ENCODE measurements at places on chromosomes 7 and 10. TPM values are rescaled to one million over a fixed set of nuclear protein-coding genes. Genes with fewer than 3 reads are reported as not detected.
A peak's percentile ranks its signal among the peaks of the same experiment; 100 is the strongest.

- no peak for DNase-seq
Observed at GRCh38 chr7:70920876-70921275, 211.1 kb upstream of the GALNT17 start.

DNA sequence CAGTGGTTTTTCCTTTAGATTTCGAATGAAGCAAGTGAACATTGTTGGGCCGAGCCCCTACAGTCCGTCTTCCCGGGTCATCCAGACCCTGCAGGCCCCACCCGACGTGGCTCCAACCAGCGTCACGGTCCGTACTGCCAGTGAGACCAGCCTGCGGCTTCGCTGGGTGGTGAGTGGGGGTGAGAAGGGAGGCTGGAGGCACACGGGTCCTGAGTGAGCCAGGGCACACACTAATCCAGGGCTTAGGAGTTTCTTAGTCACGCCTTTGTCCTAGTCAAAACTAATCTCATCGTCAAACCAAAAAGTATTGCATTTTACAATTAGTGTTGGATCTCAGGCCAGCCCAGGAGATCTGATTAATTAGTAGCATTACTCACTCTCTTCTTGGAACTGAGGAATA is 568.8 kb upstream of the FOXK1 start:
- no peak for DNase-seq

- peak; percentile 22 for DNase-seq
Observed at GRCh38 chr7:15015545-15016314, 113.2 kb upstream of the DGKB start.

DNA sequence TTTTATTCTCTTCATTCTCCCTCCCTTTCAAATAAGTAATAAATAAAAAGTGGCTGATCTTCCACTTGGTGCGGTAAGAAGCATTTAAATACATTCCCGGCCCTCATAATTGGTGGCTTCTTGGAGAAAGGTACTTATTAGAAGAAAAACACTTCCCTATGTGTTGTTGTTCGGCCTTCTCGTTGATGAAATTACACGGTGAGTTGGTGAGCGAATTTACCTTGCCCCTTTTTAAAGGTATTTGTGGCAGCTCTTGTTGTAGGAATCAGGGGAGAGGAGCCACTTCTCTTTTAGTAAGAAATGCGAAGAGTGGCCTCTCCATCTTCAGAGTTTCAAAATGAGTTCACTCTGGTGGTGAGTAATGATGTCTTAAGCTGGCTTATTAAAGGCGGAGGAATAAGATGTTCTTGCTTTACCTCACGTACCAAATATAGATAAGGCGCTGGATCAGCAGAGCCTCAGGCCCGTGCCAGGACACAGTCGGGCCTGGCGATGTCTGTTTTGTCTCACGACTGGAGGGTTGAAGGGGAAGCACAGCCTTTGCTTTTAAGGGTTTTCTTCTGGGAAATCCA is 135.9 kb downstream of the CUX1 start:
- DNase-seq, result no peak

DNA sequence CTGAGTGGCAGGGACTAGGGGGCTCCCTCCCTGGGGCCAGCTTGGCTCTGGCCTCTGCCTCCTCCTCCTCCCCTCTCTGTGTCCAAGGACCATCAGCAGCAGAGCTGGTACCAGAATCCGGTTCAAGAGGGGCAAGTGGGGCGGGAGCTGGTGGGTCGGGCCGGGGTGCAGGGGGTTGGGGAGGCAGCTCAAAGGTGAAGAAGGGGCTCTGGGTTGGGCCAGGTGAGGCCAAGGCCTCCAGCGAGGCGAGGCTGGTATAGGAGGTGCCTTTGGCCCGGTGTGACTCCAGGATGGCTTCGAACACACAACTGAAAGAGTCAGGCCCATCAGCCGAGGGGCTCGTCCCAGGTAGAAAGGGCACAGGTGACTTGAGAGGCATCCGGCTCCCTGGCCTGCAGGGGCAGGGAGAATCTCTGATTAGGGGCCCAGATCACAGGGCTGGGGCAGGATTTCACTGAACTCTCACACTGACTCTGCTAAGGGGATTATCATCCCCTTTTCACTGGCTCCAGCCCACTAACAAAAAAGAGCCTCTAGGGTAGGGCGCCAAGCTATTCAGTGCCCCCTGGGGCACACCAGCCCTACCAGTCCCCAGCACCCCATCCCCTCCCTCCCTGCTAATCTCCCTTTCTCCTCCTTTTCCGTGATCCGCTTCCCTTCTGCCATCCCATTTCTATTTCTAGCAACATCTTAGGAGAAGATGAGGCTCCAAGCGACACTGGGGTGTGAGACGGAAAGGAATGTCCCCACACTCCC is 4.6 kb downstream of the PSD start:
- DNase-seq, result no peak

DNA sequence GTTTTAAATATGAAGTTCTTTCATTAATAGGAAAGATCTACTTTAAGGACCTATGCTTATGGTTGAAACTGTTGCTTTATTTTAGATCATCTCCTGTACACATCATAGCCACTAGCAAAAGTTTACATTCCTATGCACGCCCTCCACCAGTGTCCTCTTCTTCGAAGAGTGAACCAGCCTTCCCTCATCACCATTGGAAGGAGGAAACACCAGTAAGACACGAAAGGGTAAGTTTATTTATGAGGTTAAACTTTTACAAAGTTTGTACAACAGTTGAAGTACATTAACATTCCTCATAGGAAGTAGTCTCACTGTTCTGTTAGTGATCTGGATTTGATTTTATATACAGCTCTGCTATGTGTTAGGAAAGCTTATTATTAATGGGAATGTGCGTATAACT is 16.9 kb downstream of the HBP1 start:
- no peak for DNase-seq

DNA sequence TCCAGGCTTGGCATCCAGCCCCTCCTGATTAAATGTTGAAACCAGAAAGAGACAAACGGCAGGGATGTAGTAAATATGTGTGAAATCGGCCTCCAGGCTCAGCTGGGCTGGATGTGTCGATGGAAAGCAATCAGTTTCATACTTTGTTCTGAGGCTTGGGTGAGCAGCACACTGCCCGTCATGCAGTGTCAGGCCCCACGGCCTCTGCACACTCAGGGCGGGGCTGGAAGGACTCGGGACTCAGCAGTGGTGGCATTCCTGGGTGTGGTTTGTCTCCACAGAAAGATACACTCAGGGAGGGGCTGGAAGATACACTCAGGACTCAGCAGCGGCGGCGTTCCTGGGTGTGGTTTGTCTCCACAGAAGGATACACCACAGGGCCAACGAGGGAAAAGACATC is 22.0 kb downstream of the ADGRA1 start:
- DNase-seq, result no peak

GRCh38 chr7:100100420-100101015 is 679 bp downstream of the MCM7 start:
- peak; percentile 83 for DNase-seq

DNA sequence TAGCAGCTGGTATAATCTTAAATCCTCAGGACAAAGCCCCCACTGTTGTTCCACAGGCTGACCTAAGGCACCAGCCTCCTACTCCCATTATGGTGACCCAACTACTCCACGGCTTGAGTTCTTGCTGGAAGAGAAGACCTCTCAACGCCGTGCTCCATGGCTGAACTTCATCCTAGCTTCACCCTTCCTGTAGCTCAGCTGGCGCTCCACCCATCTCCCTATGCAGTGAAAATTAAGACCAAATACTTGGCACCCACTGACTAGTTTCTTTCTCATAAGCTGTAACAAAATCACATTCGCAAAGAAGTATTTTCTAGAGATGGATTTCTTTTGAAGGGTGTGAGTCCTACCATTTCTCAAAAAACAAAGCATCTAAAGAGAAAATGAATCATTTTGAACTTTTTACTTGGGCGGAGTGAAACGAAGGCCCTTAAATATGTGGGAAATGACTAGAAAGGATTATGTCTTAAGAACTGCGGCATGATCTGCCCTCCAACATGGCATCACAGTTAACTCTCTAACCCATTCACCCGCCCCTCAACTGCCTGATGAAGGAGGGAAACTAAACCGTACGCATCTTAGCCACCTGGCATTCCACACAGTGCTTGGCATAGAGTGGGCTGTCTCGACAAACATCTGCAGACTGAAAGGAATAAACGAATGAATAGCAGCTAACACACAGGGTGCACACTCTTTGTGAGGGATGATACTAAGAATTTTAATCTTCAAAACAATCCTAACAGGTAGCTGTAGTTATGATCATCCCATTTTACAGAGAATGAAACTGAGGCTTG is 32.7 kb downstream of the GFRA1 start:
- no peak for DNase-seq

Gene UBE2D4
- 35.9 TPM for total RNA-seq

Gene IFIT2
- total RNA-seq, result 31.6 TPM

Gene SLC29A3
- total RNA-seq, result 7.6 TPM

Gene COL13A1
- total RNA-seq, result 1.0 TPM

Gene PTF1A
- total RNA-seq, result not detected

Gene MYO1G
- 0.41 TPM for total RNA-seq

Measured in Panc1 (cell line).